ENCODE measurements at places on chromosomes 2 and 18.
A peak's percentile ranks its signal among the peaks of the same experiment; 100 is the strongest.

- DNase-seq, result no peak
Observed at GRCh38 chr2:224608104-224608503, 22.9 kb upstream of the CUL3 start.

GRCh38 chr2:106097038-106098000 lies 96.8 kb downstream of the UXS1 start:
- no peak for DNase-seq

DNA sequence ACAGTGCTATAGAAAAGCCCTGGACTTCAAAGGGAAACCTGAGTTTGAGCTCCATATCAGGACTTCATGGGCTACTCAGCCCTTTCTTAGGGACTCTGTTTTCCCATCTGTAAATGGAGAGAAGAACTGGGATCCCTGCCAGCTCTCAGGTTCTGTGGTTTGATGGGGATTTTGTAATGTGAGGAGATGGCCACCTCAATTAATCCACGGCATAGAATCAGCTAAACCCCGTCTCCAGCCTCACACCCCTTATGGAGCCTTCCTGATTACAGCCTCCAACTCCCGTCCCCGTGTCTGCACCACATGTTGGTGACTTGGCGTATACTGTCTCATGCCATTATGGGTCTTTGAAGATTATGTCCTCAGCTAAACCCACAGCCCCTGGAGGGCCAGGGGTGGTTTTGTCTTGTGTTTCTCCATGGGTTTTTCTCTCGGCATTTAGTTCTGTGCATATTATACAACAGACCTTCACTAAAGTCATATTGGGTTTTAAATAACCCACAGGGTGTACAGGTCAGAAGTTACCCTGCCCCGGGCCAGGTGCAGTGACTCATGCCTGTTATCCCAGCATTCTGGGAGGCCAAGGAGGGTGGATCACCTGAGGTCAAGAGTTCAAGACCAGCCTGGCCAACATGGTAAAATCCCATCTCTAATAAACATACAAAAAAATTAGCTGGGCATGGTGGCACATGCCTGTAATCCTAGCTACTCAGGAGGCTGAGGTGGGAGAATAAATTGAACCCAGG lies 63.8 kb upstream of the PPP1CB start:
- DNase-seq, result no peak

GRCh38 chr2:9975805-9976447 lies 24.4 kb downstream of the GRHL1 start:
- DNase-seq, result no peak

GRCh38 chr18:72868585-72869225 lies 918 bp upstream of the NETO1 start:
- no peak for DNase-seq

GRCh38 chr18:73244401-73244800 lies 376.6 kb upstream of the NETO1 start:
- DNase-seq, result no peak

DNA sequence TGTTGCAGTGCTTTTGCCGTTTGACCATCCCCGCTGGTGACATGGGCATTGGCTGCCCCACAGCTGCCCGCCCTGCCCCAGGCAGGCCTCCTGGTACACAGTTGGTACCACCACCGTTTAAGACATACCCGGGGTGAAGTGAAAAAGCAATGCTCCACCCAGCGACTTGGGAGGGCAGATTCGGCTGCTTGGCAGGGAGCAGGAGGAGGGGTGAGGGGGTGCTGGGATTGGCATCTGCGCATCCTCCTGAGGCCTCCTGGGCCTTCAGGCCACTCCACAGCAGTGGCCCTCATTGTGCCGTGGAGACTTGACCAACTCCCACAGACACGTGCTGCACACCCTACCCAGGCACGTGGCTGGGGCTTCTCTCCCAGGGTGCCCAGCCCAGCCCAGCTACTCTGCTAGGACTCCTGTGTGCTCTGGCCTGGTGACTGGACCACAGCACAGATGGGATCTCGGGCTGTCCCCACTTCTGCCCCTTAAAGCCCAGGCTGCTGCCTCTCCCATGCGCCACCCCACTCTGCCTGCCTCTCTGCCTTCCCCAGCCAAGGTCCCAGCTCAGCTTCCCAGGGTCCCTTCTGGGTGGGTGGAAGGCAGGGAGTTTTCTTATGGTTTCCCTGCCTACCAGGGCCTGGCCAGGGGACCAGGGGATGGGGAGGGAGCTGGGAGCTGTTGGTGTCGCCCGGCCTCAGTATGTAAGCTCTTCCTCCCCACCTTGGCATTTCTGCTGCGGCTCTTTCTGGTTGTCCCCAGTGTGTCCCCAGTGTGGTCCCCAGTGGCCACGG lies 157.0 kb upstream of the HS6ST1 start:
- no peak for DNase-seq

DNA sequence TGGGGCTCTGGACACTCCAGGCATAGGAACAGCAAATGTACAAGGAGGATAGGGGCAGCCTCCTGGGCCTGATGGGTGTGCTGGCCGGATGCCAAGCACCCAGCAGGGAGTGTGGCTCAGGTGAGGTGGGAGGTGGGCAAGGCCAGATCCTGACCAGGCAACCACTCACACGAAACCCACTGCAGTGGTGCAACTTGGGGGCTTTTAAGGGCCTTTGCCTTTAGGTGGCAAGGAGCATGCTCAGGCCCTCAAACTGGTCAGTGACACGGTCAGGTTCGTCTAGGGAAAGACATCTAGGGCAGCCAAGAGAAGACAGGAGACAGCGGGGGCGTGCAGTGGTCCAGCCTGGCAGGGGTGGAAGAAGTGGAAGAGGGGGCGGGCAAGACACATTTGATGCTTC lies 18.4 kb upstream of the TEX51 start:
- no peak for DNase-seq

DNA sequence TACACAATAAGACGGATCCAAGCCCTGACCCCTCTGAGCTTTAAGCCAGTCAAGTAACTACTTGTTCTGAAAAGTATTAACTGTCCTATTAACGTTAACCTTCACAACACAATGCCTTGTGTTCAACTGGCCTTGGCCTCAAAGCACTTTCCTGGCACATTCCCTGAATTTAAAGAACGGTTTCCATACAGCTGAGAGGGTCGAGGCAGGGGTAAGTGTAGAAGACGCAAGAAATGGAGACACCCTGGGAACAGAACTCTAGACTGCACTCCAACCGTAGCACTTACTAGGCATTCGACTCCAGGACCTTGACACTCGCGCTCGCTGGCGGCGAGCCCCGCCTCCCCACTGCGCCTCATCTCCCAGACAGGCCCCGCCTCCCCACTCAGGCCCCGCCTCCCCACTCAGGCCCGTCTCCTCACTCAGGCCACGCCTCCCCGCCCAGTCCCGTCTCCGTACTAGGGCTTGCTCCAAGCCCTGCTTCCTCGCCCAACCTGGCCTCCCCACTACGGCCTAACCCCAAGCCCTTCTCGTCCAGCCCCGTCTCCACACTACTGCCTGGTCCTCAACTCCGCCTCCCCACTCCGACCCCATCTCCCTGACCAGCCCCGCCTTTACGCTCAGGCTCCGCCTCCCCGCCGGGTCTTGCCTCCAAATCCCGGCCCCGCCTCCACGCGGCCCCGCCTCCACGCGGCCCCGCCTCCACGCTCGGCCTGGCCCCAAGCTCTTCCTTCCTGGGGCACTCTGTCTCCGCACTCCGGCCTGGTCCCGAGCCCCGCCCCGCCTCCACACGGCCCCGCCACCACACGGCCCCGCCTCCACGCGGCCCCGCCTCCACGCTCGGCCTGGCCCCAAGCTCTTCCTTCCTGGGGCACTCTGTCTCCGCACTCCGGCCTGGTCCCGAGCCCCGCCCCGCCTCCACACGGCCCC lies 887 bp upstream of the TMEM87B start:
- peak; percentile 99 for DNase-seq

- no peak for DNase-seq
Observed at GRCh38 chr18:40907842-40908241, 1047.2 kb upstream of the PIK3C3 start.

DNA sequence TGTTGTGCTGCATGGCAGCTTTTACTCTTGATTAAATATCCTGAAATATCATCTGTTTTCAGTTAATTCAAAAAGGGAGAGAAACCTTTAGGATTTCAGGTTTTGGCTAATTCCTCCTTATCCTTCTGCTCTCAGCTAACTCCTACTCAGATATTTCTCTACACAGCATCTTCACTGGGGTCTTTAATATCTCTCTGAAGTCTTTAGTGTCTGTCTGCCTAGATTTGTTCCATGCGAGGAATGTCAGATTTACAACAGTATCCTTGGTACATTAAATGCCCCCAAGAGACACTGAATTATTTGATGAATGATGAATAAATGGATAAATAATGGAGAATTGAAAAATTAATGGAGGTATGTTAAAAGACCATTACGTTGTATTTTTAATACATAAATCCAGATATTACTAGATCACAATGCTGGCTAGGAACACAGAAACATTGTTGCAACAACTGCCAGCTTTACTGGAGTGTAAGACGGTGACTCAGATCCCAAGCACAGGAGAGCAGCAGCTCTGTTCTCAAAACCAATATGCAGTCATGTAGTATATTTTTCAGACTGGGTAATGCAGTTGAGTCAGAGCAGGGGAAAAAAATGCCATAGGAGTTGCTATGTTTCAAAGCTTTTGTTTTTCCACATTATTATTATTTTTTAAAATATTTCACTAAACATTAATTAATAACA lies 388.0 kb upstream of the SYT4 start:
- no peak for DNase-seq

- no peak for DNase-seq
Observed at GRCh38 chr2:188129677-188130076, 162.0 kb upstream of the GULP1 start.
